ENCODE measurements at places on chromosomes 11 and 22.

GRCh38 chr22:42428760-42429159 lies 3.4 kb downstream of the NFAM1 start:
- no peak for DNase-seq

- DNase-seq, result no peak
These were observed 141.6 kb upstream of the TEAD1 start for GRCh38 chr11:12532580-12532979.

GRCh38 chr22:48743601-48744282 lies 1083.9 kb downstream of the BRD1 start:
- DNase-seq, result no peak

GRCh38 chr11:117950993-117951961 lies 22.1 kb upstream of the TMPRSS13 start:
- peak; percentile 20 for DNase-seq

GRCh38 chr11:128061281-128061871 lies 526.0 kb downstream of the ETS1 start:
- DNase-seq, result peak; percentile 89

DNA sequence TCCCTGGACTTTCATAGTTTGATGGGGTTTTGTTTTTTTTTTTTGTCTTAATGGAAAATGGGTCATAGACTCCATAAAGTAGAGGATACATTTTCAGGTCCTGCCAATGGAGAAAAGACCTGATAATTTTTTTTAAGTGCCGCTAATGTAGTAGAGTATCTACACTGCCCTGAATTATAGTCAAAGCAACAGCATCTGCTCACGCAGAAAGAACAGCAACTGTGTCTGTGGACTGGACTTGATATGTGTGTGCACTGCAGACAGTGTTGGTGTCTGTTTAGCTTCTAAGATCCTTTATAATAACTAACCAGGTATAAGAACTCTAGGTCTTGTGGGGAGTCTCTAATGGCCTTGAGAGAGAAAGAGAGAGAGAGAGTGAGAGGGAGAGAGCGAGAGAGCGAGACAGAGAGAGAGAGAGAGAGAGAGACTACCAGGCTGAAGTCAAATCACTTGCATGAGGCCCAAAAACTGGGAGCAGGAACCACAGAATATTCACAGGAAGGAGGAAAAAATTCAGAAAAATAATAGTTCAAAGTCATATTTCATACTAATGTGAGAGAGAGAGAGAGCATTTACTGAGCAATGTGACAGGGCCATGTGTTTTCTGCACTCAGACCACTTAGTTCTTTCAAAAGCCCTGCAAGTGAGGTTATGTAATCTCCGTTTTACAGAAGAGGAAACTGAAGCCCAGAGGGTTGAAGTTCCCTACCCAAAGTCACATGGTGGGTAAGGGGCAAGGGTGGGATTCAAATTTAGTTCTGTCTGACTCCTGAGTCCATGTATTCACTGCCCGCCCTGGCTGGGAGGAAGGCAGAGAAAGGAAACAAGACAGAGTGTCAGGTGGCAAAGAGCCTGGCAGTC lies 8.6 kb upstream of the MIAT start:
- peak; percentile 81 for DNase-seq

GRCh38 chr11:2747248-2748027 lies 47.6 kb upstream of the KCNQ1OT1 start:
- no peak for DNase-seq

DNA sequence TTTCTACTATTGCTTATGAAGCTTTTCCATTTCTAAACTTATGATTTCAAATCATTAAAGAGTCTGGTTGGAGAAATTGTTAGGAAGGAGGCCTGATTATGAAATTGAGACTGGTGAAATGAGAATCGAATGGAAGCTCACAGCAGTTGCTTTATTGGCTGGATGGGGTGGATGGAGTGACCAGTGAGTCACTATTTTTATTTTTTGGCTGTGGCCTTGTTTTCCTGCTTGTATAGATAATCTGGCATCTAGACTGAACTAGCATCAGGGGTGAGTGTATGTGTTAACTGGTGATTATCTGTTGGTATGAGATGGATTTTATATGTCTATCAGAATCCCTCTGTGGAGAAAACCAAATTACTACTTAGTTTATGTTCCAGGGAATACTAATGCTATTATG lies 36.2 kb downstream of the UVRAG start:
- no peak for DNase-seq

DNA sequence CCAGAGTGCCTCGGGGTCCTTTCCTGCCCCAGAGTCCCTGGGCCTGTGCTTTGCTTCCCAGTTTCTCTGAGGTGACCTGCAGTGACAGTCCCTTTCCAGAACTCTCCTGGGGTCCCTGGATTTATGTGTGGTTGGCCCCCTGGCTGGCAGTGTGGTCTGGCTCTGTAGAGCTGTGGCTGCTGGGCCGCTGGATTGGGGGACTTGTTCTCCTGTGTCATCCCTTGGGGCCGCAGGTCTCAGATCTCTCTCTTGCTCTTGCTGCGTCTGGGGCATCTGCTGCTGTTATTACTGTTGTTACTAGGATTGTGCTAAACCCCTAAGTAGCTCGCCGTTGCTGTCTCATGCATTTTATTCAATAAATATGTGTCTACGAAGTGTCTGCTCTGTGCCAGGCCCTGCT lies 31.9 kb downstream of the FAM83F start:
- no peak for DNase-seq

- no peak for DNase-seq
These were observed 803.5 kb downstream of the BRD1 start for GRCh38 chr22:49023879-49024774.

GRCh38 chr11:131800452-131800851 lies 430.0 kb downstream of the NTM start:
- peak; percentile 66 for DNase-seq

DNA sequence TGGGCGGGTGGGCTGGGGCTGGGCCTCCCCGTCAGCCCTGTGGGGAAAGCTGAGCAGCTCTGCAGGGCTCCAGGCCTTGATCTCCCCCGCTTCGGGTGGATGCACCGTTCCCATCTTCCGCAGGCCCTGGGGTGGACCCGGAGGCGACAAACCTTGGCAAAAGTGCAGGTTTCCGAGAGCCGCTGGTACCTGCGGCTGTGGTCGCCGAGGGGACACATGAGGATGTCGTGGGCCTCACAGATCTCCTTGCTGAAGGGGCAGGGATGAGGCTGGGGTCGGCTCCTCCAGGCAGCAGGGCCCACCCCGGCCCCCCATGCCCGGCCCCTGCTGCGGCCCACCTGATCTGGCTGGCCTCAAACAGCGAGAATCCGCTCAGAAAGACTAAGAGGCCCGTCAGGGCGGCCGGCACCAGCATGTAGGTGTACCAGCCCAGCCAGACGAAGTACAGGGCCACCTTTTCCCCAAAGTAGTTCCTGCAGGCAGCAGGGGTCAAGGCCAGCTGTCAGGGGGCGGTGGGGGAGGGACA lies 11.8 kb downstream of the ANO9 start:
- peak; percentile 15 for DNase-seq

DNA sequence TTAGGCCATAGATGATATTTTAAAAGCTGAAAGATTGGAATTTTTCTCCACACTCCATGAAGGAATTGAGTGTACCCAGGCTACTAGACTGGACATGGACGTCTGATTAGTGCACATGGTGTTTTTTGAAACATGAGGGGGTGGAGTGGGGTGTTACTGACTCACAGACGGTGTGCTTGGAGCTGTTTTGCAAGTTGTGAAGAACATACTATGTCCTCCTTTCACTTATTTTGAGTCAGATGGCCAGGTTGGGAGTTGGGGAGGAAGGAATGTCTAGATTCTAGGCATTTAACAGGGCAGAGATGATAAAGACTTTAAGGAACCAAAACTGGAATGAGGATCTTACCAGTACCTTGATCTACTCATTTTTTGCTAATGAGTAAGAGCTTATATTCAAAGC lies 158.1 kb upstream of the MTNR1B start:
- peak; percentile 89 for DNase-seq

DNA sequence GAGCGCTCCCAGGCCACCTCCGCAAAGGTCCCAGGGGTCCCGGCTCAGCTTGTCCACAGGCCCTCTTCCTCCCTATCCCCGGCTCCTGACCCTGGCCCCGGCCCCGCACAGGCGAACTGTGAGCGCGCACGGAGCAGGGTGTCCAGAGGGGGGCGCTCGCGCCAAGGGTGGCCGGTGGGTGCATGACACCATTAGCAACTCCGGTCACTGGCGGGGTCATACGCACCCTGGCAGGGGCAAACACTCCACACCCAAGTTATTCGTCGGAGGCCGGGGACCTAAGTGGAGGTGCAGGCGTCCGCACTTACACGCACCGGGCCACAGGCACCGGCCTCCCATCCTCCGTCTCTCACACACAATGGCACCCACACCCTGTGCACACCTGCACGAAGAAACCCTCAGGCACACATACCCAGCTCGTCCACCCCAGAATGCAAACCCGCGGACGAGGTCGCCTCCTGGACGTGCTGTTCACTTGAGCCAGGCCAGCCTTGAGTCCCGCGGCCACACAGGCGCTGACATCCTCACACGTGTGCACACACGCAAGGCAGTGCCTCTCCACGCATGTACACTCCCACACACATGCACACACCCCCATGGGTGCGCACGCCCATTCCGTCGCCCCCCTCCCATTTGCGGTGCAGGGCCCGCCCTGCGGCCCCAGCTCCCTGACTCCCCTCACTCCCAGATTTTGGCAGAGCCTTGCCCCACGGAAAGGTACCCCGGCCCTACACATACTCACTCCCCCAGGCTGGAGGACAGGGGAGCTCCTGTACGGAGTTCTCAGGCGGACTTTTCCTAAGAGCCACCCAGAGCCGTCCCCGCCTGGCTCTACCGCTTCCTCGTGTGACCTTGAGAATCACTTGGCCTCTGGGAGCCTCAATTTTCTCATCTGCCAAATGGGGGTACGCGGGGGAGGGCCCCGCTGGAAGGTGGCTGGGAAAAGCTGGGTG lies at the start of gene RASGRP2:
RASGRP2 (minus strand) TSS at position 552 of the 953 bp plus-strand sequence. CDS start 1,276 bp downstream, outside the sequence.
- peak; percentile 68 for DNase-seq

GRCh38 chr11:115919341-115920091 lies 415.3 kb upstream of the CADM1 start:
- peak; percentile 70 for DNase-seq

- no peak for DNase-seq
These were observed 707 bp upstream of the CD151 start for GRCh38 chr11:831961-832528.

DNA sequence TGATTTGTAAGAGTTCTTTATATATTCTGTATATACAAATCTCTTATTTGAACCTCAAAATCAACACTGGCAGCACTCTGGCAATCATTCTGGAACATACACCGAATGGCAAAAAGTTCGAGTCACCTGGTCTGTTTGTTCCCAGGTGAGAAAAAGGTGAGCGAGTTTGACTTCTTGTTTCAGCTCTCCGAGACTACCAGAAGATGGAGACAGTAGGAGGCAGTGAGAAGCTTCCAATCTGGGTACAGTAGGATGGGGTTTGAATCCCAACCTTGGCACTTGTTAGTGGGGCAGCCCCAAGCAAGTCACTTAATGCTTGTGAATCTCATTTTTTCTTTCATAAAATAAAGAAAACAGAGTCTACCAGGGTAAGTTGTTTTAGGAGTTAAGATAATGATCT lies 76.4 kb downstream of the C2CD3 start:
- no peak for DNase-seq

DNA sequence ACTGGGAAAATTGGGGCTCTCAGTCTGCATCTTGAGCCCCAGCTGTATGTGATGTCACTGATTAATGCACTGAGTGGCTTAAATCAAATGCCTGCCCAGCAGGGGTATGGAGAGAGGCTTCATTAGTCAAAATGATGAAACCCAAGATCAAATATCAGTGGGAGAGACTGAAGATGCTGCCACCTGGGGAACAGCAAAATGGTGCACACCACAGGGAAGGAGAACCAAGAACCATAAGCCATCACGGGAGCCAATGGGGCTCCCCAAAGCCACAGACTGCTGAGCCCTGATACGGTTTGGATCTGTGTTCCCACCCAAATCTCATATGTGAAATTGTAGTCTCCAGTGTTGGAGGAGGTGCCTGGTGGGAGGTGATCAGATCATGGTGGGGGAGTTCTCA lies 85.6 kb downstream of the CTTN start:
- peak; percentile 84 for DNase-seq

DNA sequence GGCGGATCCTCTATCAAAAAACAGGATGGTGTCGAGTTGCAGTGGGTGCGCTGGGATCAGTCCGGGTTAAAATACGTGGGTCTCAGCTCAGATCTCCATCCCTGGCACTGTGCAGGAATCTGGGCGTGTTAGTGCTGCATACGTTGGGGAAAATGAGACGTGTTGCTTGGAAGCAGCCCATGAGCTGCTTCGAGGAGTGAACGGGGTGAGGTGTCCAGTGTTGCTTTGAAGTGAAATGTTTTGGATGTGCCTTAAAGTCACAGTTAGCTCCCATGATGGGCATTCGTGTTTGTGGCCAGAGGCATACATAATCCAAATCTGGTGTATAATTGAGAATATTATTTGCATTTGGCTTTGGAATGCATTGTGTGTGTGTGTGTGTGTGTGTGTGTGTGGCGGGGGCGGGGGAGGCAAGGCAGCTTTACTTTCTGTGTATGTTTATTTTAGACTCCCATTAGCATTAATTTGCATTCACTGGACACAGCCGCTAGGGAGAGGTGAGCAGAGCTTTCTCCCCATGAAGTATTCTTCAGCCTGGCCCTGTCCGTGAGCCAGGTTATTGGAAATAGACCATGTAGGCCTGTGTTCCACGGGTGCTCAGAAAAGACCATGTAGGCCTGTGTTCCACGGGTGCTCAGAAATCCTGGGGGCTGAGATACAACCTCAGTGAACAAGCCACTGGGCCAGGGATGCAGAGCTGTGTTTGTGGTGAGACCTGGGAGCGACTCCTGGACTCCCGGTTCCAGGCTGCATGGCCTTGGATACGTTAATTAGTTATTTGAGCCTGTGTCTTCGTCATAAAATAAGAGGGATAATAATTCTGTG lies 134.6 kb downstream of the ST3GAL4 start:
- DNase-seq, result peak; percentile 74

GRCh38 chr11:112318184-112318591 lies 57.5 kb upstream of the PLET1 start:
- no peak for DNase-seq

- no peak for DNase-seq
These were observed 30.4 kb upstream of the SHANK2 start for GRCh38 chr11:71282581-71283351.

- no peak for DNase-seq
These were observed 20.6 kb downstream of the CLTCL1 start for GRCh38 chr22:19270873-19271272.

DNA sequence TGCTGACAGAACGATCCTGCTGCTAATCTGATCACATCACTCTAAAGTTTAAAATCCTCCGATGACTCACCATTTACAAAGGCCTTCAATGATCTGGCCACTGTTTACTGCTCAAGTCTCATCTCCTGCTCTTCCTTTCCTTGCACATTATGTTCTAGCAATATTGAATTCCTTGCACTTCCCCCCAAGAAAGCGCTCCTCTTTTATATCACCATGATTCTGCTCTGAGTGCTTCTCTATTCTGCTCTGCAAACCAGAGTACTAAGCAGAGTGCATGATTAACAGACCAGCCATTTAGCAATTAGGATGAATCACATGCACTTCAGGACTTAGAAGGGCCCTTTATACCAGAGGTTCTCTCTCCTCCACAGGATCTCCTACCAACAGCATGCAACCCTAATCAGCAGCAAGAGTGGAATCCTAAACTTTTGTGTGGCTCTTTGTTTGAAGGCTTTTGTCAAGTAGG lies 1122.8 kb upstream of the CCDC90B start:
- DNase-seq, result no peak

GRCh38 chr11:76208438-76209374 lies 2.4 kb upstream of the WNT11 start:
- DNase-seq, result peak; percentile 90

- DNase-seq, result peak; percentile 99
These were observed 198.8 kb upstream of the SEZ6L start for GRCh38 chr22:25970374-25970911.

- DNase-seq, result no peak
These were observed 8.6 kb downstream of the OR51T1 start for GRCh38 chr11:4890279-4890678.

Data from NCI-H69 (cell line).